ENCODE measurements at places on chromosomes 2 and 18. TPM values are rescaled to one million over a fixed set of nuclear protein-coding genes. Genes with fewer than 3 reads are reported as not detected.

DNA sequence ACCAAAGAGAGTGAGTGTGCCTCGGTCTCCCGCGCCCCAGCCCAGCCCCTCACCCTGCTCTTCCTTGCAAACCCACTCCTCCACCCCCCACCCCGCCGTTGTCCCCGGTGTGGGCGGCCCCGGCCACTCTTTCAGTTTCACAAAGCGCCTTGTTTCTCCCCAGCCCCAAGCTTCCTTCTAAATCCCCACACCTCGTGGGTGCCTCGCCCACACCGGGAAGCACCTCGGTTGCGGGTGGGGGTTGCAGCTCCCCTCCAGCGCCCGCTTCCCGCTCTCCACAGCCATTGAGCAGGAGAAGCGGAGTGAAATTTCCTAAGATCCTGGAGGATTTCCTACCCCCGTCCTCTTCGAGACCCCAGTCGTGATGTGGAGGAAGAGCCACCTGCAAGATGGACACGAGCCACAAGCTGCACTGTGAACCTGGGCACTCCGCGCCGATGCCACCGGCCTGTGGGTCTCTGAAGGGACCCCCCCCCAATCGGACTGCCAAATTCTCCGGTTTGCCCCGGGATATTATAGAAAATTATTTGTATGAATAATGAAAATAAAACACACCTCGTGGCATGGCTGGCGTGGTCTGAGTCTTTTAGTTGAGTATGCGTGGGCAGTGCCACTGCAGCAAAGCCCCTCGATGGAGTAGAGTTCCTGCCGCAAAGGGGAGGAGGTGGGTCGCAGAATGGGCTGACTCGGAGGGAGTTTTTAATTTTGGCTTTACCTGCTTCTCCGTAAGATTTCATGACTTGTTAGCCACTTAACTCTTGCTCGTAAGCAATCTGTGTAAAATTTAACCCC lies 848 bp downstream of the TMSB10 start:
- H3K36me3 ChIP-seq: peaks cover 22% of the 10 kb centered on the region
- H3K4me3 ChIP-seq: peak overlapping the region; percentile 86
- H3K27me3 ChIP-seq: no peaks in the 10 kb centered on the region
- DNase-seq: no peak

- DNase-seq: no peak
- no peak overlapping the region for H3K27ac ChIP-seq
- H3K36me3 ChIP-seq: no peaks in the 10 kb centered on the region
- no peak overlapping the region for H3K4me3 ChIP-seq
- H3K27me3 ChIP-seq: no peaks in the 10 kb centered on the region
Observed at GRCh38 chr2:190815226-190815625, 65.4 kb upstream of the GLS start.

DNA sequence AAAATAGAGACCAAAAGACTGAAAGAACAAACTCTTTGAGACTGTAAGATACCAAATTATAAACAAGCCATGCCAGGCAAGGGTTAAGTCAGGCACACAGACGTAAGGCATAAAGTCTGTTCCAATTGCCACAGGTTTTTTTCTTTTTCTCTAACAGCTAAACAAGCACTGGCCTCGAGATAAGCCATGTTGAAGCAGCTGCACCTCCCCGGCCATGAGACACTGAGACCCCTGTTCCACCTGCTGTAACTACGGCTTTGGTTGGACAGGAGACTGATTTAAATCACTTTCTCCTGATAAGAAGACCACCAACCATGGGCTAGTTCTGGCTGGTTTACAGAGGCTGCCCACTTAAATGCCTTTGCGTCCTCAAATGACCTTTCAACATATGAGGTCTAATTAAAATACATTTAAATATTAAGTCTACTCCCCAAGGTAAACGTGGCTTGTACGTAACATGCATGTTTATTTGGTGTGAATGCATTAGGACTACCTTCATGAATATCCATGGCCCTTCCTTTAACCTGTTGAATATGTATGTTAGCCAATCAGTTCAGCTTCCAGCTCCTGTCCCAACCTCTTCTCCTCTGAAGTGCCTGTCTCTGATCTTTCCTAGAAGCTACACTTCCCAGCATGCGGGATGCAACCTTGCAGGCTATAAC lies 117.2 kb downstream of the CMPK2 start:
- no peak overlapping the region for H3K27ac ChIP-seq
- no peak overlapping the region for H3K4me3 ChIP-seq
- no peaks in the 10 kb centered on the region for H3K4me1 ChIP-seq
- H3K36me3 ChIP-seq: no peaks in the 10 kb centered on the region
- DNase-seq: no peak

The ATP6V1B1 gene
- total RNA-seq: not detected

The HOXD4 gene
- total RNA-seq: not detected
